ENCODE measurements at places on chromosomes 6 and 20.

DNA sequence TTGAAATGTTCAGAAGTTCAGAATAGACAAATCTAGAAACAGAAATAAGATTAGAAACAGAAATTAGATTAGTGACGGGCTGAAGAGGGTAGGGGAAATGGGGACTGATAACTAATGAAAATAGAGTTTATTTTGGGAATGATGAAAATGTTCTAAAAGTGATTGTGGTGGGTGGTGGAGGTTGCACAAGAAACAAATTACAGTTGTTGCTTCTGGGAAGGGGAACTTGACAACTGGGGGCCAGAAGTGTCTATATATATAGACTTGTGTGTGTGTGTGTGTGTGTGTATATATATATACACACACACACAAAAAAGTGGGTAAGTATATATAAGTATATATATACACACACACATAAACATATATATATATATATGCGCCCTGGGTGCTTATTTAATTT lies 86.5 kb upstream of the RREB1 start:
- DNase-seq, result no peak

GRCh38 chr6:148317739-148318138 lies 24.9 kb upstream of the SASH1 start:
- DNase-seq, result no peak

DNA sequence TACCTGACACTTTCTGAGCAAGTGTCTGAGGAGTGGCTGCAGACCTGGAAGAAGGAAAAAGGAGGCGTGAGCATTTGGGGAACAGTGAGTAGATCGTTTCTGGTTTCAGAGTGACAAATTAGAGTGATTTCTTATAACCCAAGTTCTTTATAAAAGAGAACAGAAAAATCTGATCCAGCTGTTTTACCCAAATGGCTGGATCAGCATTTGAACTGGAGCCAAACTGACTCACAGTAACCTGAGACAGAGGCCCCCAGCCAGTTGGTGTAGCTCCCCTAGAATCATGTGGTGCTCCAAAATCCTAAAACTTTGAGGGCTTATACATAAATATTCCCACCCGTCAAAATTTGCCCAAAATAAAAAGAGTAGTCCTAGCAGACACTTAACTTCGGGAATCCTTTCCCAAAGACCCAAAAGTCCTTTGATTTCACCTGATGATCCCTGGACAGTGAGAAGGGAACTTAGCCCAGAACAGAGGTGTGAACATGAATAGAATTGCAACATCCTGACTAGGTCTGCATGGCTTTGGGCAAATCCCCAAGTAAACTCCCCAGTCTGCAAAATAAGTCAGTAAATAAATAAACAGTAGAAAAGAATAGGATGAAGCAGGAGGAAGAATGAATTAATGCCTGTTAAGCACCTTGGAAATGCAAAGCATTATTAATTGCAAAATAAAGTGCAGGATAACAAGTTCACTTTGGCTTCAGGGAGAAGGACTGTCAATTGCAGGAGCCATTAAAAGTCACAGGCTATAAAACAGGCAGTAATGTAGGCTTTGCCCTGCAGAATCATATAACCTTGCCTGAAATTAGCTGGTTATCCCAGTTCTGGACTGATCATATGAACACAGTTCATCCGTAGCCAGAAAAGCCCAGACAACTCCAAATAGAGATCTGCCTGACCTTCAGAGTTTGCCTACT lies 262.0 kb upstream of the JARID2 start:
- no peak for DNase-seq

DNA sequence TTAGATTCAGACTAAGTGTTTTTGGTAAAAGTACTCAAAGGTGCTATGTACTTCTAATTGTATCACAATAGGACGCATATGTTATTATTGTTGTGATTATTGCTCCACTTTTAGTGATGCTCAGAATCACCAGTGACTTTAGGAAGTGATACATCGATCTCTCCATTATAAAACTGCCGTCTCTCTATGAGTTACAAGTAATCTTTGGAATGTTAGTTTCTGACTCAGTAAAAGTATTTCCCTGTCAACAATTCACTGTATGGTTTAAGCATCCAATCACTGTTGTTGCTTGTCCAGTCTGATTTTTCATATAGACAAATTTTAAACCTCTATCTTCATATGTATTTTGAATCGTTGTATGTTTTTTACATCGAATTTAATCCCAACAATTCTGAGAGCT lies 9.4 kb downstream of the DCBLD1 start:
- DNase-seq, result no peak

DNA sequence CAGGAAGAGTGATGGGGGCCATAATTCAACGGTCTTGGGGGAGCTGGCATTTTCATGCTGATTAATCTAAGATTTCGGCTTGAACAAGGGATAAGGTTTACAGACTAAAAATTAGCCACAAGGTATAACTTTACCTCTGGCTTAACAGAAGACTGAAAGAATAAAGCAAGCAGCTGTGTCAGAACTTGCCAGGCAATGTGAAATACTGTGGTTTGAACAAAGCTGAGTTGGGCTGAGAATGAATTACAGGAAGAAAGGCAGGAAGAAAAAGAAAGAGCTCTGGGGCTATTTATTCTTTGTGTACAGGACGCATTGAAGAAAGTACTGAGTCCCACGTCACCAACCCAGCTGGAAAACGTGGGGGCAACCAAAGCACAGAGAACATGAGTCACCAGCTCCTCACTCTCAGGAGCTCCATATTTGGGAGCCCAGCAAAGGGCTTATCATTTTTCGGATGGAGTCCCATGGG lies 121.5 kb upstream of the NEDD9 start:
- DNase-seq, result no peak

DNA sequence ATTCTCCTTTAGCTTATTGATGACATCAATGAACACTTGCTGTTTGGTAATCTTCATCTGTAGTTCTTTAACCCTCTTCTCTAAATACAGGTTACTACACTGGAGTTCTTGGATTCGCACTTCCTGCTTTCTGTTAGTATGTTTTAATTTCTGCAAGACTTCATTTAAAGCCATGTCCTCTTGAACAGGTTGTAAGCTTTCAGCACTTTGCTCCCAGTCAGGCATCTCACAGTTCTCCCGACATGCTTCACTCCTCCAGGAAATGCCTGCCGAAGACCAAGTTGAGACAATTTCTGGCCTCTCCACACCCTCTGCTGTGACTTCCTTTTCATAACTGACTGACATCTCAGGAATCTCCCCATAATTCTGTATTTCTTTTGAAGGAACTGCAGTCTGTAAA lies 15.8 kb downstream of the CAGE1 start:
- no peak for DNase-seq

GRCh38 chr6:136508725-136509392 lies 41.4 kb downstream of the MAP7 start:
- no peak for DNase-seq

DNA sequence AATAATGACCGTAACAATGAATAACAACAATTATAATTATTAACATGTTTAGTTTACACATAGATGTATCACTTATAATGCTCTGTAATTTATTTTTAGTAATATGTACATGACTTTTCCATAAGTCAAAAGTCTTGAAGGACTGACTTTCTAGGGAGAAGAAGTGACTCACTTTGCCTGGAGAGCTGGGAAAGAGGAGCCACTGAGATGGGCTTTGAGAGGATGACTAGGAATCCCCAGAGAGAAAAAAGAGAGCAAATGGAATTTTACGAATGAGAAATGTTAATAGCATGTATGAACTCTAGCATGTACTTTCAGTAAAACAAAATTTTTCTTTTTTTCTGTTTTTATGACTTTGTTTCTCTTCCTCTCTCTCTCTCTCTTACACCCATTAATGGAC lies 67.8 kb upstream of the RALY start:
- no peak for DNase-seq

DNA sequence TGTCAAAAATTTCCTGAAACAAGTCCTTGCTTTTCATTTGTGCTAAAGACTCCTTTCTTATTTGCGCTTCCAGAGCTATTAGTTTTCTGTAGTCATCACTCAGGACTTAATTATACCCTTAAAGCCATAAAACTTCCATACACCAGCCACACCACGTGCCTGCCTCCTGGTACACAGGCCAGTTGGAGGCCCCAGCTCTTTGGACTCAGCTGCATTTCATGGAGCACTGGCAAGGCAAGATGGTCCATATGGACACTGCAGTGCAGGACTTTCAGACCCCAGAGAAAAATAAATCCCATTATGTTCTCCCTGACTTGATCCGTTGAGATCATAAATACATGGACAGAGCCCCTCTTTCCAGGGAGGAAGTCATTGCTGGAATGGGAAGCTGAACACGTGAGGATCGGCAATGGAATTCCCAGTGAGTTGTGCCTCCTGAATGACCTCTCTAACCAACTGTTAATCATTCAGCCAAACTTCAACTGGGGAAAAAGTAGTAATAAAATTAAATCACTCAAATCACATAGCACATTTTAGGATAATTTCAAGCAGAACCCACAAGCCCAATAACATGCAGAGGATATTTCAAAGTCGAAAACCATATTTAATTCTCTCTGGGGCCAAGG lies 173.1 kb downstream of the HACE1 start:
- no peak for DNase-seq

- no peak for DNase-seq
These were observed 44.9 kb downstream of the GJA10 start for GRCh38 chr6:89939144-89939543.

DNA sequence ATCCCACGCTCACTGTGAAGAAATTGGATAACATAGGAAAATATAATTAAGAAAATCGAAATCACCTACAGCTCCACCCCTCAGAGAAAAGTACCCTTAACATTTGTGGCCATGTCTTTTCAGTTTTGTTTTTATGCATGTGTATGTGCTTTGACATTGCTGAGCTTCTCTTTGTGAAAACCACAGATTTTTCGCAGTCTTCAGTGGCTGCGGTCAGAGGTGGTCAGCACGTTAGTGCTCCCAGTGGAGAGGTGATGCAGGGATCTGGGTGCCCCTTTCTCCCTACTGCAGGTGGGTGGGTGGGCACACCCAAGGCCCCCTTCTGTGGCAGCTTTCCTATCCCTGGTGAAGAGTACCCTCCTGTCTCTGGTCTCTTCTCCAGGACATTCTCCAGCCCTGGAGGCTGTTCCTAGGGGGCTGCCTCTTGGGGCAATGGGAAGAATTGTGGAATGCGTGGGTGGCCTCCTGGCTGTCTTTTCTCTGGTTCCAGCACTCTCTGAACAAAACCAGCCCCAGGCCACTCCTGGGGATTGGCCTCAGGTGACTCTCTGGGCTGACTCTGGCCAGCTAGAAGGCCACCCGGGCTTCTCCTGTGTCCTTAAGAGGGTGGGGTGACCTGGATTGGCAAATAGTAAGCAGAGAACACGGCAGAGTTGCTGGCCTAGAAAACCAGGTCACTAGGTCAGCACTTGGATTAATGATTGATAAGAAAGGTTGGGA lies 49.8 kb upstream of the FANCE start:
- no peak for DNase-seq

DNA sequence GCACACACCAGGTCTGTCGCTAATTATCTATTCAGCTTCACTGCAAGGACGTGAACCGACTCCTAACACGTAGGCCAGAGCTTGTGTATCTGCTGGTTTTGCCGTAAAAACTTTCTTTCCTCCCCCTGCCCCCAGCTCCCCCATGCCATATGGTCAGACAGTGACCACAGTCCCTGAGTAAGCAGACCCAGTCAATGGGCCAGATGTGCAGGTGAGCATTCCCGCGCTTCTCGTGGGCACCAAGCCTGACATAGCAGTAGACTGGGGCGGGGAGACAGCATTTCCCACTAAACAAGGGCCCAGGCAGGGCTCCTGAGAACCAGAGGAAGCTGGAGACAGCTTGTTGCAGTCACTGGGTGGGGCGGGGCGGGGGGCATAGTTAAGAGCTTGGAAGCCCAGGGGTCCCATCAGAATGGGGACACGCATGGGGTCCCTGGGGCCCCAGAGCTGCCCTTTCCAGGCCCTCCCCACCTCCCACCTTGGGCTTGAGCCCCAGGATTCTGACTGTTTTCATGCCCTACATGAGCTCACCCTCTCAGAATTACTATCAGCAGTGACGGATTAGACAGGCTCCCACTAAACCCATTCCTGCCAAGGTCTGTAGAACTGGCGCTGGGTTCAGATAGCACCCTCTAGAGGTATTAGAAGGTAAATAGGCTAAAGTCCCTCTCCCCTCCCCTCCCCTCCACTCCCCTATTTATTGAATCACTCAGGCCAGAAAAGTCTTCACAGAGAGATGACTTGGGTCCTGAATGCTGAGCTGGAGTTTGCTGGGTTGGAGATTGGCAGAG lies 51.8 kb downstream of the CDH26 start:
- no peak for DNase-seq

DNA sequence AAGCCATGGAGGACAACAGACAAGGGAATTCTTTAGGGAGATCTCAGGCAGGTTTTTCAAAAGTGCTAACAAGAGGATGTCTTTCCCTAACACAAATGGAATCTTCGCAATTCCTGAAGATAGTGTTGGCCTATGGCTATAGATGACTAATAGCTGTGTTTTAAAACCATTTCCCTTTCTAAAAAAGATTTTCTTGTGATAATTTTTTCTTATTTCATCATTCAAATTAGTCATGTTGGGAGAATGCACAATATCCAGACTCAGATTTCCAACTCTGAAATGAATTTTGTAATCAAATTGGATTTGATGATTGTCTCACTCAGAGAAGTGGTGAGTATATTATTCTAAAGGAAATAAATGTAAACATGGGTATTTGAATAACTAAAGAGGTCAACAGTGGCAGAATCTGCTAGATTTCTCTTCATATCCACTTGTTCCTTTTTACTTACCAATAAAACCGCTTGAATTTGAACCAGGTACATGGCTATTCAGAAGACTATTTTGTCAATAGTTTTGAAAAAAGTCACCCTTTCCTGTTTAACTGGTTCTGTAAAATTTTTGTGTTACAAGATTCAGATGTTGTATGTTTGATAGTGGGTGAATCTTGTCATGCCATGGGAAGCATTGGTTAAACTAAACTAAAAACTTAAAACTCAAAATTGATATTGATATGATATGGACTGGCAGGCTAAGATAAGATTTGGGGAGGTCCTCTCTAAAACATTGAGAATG lies 1223.7 kb upstream of the EYS start:
- DNase-seq, result no peak

DNA sequence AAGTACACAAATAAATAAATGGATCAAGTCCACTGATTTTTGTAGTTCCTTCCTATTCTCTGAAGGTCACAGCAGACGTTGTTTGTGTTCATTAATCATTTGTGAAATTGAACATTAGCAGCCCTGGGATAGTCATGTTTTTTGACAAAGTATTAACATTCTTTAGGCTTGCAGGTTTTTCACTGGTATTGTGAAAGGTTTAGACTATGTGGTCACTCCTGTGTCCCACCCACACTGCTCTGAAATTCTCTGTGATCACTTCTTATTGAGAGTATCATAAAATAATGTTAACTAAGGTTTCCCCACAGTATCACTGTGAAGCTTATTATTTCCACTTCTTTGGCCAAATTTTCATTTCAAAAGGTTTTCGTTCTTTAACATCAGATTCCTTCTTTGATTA lies 3.5 kb downstream of the FAM83B start:
- no peak for DNase-seq

DNA sequence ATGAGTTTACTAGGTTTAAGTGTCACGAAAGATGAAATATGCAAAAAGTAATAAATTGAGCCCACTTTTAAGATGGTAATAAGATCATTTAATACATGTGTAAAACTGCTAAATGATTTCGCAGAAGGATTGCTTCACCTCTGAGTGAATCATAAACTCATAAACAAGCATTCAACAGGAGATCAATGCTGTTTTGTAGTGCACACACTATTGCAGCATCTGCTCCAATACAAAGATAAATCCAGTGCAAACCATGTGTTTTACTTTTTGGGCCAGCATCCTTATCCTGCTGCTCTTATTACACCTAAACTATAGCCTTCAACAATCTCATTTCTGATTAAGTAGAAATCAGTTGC lies 400.1 kb downstream of the NKAIN2 start:
- no peak for DNase-seq

GRCh38 chr20:17943343-17943742 lies 25.3 kb downstream of the SNX5 start:
- no peak for DNase-seq

Measured in NCI-H510A treated with DMSO at 0.1 percent for 48 hours (cell line).